ENCODE measurements at places on chromosomes 5 and 9.

- no peak for DNase-seq
These were observed 4.2 kb downstream of the MYORG start for GRCh38 chr9:34372467-34373011.

DNA sequence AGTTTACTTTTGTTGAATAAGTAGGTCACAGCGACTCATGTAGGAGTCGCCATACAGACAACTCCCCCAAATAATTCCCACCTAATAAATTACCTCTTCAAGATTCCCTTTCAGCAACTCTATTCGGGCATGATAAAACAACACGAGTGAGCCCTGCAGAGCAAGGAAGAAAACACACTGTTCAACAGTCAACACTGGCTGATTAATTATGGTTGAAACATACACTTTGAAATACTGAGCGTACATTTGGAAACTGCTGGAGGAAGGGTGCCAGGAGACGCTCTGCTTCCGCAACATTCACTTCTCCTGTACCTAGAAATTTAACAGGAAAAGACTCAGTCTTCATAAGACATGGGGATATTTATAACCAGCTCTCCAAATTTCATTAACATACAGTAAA lies 117.5 kb downstream of the TTC39B start:
- peak; percentile 51 for DNase-seq

GRCh38 chr9:113516840-113517577 lies 53.5 kb downstream of the RGS3 start:
- no peak for DNase-seq

- DNase-seq, result no peak
These were observed 10.2 kb upstream of the TMED7 start for GRCh38 chr5:115636008-115636407.

DNA sequence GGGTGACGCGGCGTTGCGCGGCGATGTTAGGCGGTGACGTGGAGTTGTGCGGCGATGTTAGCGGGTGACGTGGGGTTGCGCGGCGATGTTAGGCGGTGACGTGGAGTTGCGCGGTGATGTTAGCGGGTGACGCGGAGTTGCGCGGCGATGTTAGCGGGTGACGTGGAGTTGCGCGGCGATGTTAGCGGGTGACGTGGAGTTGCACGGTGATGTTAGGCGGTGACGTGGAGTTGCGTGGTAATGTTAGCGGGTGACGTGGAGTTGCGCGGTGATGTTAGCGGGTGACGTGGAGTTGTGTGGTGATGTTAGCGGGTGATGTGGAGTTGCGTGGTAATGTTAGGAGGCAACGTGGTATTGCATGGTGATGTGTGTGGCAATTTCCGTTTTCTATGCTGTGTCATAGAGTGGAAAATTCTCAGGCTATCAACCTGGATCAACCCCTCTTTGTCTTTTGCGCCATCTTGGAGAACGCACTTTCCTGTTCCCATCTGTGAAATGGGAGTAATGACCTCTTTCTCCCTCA lies 76.0 kb downstream of the ANKRD33B start:
- no peak for DNase-seq

GRCh38 chr5:10509575-10509974 lies 54.3 kb upstream of the ANKRD33B start:
- DNase-seq, result no peak

GRCh38 chr9:35658968-35659220 lies 802 bp downstream of the CCDC107 start:
- peak; percentile 36 for DNase-seq

DNA sequence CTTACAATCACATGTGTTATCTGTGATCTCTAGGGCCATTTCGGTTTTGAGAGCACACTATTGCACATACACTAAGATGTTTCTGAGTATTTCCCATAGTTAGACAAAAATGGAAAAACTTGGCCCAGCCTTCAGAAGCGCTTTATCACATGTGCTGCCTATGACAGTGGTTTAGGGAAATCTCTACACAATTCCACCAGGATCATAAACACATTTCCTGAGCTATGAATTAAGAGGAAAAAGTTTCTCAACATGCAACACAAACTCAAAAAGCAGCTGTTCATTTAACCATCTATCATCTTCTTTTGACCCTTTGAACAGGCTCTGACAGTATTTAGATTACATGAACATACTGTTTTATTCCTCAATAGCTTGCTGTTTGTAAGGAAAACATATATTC lies 15.1 kb downstream of the FGF1 start:
- DNase-seq, result no peak

- DNase-seq, result no peak
These were observed at the start of gene TAL2 for GRCh38 chr9:105662184-105663104. Gene TAL2, plus strand, starts transcription at chr9:105662457. Its CDS starts 40 bp downstream, at chr9:105662497.

- no peak for DNase-seq
These were observed 6.3 kb downstream of the NMRK1 start for GRCh38 chr9:75081632-75082031.

GRCh38 chr5:3118340-3118739 lies 366.9 kb upstream of the IRX2 start:
- no peak for DNase-seq

- DNase-seq, result no peak
These were observed 81.2 kb upstream of the DNAH5 start for GRCh38 chr5:14025569-14026286.

DNA sequence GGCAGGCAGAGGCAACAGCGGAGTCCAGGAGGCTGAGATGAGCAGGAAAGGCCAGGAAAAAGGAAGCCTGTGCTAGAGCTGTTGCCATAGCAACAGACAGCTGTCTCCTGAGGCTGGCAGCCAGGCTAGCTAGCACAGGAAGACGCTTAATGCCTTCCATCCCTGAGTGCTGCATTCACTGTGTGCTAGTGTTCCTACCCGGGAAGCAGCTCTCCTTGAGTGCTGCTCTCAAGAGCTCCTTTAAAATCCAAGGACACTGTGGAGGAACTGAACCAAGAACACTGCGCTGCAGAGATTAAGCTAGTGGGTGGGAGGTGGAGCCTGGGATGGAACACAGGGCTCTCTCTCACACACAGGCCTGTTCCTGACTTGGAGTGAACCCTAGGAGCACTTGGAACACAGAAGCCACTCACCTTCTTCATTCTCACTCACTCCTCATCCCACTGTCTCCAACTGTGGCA lies 53.5 kb upstream of the IL7R start:
- DNase-seq, result peak; percentile 77

DNA sequence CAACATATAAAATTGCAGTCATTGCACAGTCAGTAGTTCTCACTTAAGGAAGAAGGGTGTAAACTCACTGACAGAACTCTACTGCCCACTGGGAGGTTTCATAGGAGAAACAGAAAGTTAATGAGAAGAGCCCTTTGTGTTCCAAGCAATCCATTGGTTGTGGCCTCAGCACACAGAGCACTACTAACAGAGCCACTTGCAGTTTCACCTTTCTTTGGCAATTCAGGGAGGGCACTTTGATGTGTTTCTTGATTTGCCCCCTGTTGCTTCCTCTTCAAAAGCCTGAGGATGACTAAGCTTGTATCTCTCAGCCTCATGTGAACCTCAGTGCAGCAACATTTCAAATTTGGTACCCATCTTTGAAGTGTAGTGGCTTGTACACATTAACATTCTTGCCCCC lies 409.4 kb downstream of the DMRTA1 start:
- no peak for DNase-seq

GRCh38 chr9:128689820-128690683 lies 1.0 kb downstream of the SET start:
- DNase-seq, result no peak

DNA sequence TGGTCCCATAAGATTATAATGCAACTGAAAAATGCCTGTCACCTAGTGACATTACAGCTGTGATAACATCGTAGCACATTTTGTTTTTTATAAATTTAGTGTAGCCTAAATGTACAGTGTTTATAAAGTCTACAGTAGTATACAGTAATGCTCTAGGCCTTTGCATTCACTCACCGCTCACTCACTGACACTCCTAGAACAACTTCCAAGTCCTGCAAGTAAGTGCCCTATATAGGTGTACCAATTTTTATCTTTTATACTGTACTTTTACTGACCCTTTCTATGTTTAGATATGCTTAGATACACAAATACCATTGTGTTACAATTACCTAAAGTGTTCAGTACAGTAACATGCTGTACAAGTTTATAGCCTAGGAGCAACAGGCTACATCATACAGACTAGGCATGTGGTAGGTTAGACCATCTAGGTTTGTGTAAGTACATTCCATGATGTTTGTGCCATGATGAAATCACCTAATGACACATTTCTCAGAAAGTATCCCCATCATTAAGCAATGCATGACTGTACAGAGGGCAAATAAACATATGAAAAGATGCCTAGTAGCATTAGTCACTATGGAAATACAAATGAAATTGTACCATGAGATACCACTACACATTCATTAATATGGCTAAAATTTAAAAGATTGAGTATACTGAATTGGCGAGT lies 127.6 kb downstream of the TRPM6 start:
- DNase-seq, result no peak

GRCh38 chr5:89083791-89084190 lies 200.8 kb upstream of the MEF2C start:
- DNase-seq, result no peak

GRCh38 chr5:109410389-109411148 lies 795 bp upstream of the PJA2 start:
- DNase-seq, result peak; percentile 64

DNA sequence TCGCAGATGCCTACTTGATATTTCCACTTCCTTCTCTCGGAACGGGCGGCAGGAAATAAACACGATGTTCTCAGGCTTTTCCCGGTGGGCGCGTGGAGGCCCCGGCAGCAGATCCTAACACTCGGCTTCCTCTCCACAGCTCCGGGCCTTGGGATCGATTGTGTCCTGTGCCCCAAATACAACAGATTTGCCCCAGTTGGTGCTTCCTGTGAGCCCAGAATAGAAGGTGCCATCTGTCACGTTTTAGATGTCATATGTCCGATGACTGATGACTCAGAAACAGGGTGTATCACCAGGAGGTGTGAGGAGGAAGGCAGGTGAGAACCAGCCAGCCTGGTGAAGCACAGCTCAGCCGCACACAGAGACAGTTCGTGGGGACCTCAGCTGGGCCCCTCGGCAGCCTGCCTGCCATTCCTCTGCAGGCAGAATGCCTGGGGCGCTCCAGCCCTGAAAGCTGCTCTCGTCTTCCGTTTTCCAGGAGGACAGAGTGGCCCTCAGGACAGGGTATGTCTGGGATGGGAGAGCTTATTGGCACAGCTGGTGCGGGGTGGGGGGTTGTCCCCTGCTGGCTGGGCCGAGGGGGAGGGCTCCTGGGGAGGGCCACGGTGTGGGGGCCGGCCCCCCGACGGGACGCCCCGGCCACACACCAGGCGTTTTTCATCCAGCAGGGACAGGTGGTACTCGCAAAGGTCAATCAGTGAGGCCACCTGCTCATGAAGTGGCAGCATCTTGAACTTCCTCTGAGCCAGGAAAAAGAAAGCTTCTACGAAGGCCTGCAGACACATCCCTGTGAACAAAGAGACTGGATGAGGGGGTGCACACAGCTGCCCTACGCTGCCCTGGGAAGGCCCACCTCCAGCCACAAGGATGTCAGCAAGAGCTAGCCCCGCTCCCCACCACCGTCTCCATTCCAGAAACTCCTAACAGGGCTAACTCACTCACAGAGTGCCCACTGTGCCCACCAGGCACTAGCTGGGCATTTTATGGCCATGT lies 171.0 kb downstream of the DAB2IP start:
- DNase-seq, result no peak

DNA sequence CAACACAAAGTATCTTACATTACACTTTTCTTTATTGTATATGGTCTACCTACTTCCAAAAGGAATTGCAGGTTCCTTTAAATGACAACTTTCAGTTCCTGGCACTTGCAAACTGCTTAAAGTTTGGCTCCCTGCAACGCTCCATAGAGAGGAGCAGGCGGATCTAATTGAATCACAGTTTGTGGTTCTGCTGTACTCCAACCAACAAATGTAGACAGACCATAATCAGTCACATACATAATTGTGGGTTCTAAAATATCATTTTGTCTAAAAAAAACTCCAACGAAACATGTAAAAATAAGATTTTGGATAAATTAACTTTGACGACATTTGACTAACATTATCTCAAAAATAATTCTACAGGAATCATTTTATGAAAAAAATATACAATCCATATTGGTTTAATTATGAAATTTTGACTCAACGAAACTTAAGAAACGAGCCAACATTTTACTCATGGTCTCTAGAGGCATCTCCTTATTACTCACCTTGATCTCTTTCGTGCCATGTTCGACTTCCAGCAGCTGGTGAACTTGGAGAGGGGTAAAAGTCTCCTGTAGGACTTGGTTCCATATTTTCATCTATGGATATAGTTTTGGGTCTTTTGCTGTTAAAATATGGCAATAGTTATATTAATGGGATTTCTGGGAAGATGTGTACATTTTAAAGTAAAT lies 167.6 kb downstream of the NFIB start:
- no peak for DNase-seq

- no peak for DNase-seq
These were observed 724 bp downstream of the MACROH2A1 start for GRCh38 chr5:135398160-135398854.

DNA sequence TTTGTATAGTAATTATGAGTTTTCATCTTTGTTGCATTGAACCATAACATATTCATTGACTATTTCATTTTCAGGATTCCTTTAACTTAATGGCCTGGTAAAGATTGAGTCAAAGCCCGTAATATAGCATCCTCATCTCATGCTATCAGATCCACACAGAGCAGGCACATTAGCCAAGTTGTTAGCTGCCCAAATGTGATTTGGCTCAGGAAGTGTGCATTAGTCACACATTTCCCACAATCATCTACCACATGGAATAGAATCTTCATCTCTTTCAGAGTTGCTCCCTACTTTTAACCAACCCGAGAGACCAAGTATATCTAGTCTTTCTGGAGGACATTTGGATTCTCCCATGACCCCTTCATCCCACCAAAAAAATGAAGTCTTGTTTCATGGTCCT lies 481.0 kb upstream of the PTGER4 start:
- DNase-seq, result no peak

- DNase-seq, result no peak
These were observed 393.0 kb downstream of the TMEM167A start for GRCh38 chr5:82684165-82684564.

DNA sequence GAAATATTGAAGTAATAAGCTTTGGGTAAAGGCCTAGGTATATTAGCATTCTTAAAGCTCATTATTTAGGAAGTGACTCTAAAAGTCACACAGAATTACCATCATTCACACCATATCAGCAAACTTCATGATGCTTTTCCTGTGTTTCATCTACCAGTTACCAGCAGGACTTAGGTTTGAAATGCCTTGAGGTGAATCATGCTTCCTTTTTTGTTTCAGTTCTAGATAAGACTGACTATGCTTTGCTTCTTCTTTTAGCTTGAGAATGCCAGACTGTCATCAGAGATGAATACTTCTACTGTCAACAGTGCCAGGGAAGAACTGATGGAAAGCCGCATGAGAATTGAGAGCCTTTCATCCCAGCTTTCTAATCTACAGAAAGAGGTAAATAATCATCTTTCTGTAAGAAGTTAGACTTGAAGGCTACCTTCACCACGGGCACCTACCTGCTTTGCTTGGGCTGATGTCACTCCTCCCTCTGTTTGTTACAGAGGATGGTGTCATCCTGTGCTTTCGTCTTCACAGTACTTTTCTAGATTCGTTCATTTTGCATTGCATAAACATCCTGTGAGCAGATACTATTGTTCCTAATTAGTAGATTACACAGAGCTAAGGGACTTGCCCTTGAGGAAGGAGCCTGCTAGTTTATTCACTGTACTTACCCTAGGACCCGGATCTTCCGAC lies 34.7 kb downstream of the LMNB1 start:
- DNase-seq, result no peak

GRCh38 chr5:38467353-38468040 lies 88.9 kb downstream of the LIFR start:
- DNase-seq, result no peak
